ENCODE measurements at places on chromosomes 6 and 20.

GRCh38 chr20:63782521-63782971, 43.0 kb downstream of the SLC2A4RG start:
- no peak for DNase-seq

DNA sequence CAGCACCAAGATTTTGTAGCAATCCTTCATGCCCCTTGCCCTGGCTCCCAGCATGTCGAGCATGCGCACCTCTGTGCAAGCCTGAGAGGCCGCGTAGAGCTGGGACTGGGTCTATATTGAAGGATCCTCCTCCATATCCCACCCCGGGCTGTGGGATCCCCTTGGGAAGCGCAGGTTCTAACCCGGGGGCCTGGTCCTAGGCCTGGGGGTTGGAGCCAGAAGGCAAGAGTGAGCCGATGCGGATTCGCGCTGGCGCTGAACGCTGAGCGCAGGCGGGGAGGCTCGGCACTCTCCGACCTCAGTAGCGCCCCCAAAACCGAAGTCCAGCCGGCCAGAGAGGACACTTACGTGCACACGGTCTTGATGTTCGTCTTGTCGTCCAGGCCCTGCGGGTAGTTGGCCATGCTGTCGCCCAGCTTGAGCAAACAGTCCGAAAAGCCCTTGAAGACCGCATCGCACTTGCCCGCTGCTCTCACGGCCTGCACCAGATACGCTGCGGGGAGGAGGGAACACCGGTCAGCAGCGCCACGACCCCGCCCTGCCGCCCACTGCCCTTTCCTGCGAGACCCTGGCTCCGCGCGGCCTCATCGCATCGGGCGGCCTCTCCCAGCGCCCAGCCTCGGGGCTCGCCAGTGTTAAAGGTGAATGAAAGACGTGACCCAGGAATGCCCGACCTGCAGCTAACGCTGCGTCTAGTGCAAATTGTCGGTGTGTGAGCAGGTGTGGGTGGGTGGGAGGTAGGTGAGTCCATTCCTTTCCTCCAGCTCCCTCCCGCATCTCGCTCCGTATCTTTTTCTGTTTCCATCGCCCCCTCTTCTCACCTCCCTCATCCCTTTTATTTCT, 4.5 kb downstream of the NRN1 start:
- peak; percentile 47 for DNase-seq

- DNase-seq: no peak
Observed at GRCh38 chr6:159440349-159440748, 252.7 kb downstream of the SOD2 start.

GRCh38 chr6:162864911-162865310, 137.1 kb downstream of the PACRG start:
- no peak for DNase-seq

DNA sequence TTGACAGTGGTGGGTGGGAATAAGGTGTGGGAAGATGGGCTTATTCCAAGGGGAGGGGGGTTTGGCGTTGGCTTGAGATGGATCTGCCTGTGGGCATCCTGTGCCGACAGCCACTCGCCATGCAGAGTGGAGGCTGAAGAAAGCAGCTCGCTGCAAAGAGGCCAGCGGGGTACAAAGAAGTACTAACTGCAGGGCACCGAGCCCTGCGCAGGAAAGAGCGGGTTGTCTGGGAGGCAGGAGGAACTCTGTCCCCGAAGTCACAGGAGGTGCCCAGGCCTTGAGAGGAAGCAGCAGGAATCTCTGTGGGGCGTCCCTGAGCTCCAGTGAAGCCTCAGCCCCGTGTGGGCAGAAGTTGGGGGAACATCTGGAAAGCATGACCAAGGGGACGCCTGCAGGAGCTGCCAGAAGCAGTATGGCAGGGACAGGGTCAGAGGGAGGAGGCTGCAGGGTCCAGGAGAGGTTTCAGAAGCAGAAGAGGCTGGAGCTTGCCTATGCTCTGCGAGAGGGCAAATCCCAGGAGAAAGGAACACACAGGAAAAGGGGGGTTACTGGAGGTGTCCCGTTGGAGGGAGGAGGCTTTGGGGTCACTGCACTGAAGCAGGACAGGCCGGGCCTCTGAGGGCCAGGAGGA, 77.2 kb downstream of the THBS2 start:
- DNase-seq: no peak

All from activated T-cell treated with anti-CD3 and anti-CD28 coated beads, Interleukin-2, amount 50 U/mL, for 48 hours (primary cell).